ENCODE measurements at places on chromosomes 16 and 17.

GRCh38 chr16:82231008-82231787, 61.2 kb upstream of the MPHOSPH6 start:
- DNase-seq = no peak

DNA sequence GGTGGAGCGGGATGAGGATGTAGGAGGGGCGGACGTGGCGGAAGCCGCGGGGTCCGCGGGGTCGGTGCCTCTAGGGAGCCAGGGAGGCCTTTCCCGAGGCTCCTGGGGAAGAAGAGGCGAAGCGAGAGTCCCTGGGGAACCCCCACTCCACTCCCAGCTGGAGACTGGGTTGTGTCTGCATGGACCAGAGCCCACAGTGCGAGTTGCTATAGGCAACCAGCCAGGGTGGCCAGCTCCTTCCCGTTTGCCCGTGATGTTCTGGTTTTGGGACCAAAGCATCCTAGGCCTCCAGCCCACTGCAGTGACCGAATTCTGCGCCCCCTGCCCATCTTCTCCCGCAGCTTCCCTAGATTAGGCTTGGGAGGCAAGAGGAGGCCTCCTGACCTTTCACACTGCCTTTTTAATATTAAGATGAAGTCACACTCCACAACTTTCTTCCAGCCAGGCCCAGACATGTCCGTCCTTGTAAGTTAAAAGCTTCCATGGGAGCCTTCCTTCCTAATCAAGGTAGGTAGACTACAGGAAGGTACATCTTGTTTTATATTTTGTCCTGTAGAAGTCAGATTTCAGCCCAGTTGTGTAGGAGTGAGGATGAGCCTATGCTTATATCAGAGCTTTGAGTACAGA, 469 bp downstream of the AMZ2 start:
- no peak for DNase-seq

GRCh38 chr16:26530584-26531289, 536.0 kb upstream of the C16orf82 start:
- DNase-seq = no peak

- no peak for DNase-seq
Measured at GRCh38 chr17:1019451-1019850, 22.5 kb downstream of the TIMM22 start.

- DNase-seq = no peak
Measured at GRCh38 chr16:69935740-69936139, 15.4 kb upstream of the CLEC18A start.
